ENCODE measurements at places on chromosomes 11 and 22.

- DNase-seq = peak; percentile 50
These were observed 29.6 kb downstream of the CAT start for GRCh38 chr11:34468209-34468841.

DNA sequence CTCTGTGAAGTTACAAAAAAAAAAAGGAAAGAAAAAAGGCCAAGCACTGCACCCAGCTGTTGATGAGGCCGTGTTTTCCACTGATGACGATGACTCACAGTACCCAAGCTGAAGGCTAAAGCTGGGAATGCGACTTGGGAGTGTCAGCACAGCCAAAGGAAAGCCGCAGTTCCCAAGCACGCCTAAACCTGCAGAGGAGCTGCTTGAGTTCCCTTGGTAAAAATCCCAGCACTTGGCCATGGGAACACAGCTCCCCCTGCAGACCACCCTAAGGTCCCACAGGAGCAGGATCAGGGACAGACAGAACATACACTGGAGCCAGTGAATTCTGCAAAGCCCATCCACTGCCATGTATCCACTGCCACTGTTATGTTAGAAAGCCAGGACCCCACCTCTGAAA is 39.9 kb downstream of the SERGEF start:
- DNase-seq = no peak

DNA sequence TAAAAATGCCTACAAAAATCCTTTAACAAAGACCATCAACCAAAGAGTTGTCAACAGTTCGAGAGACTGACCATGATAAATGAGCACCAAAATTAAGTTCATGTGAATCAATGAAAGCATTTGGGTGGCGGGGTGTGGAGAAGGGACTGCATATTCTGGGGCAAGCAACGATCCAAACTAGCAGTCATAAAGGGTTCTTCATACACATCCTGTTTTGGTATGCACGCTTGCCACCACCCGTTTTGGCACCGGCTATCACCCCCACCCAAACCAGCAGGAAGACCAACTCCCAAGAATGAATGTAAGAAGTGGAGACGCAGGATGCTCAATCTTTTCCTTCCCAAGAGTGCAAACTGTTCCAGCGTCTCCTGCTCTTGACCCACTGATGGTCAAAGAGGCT is 80.8 kb downstream of the SGSM3 start:
- DNase-seq = peak; percentile 12

DNA sequence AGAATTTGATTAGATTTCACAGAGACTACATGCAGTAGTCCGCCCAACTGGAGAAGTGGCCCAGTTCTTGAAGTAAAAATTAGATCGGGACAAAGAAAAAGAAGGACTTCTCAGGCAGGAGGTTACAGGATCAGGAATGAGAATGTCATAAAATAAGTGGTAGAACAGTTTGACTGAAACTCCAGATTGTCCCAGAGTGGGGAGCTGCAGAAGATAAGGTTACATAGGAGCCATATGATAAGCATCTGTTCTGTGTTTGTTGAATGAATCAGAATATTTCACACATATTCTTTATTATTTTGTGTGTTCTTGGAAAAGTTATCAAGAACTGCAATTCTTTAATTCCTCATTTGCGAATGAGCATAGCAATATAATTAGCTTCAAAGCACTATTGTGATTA is 210.6 kb downstream of the AASDHPPT start:
- no peak for DNase-seq

GRCh38 chr11:578276-579035 is 2.2 kb downstream of the PHRF1 start:
- DNase-seq = no peak

GRCh38 chr11:84419616-84420015 is 1133.4 kb upstream of the CCDC90B start:
- DNase-seq = no peak

DNA sequence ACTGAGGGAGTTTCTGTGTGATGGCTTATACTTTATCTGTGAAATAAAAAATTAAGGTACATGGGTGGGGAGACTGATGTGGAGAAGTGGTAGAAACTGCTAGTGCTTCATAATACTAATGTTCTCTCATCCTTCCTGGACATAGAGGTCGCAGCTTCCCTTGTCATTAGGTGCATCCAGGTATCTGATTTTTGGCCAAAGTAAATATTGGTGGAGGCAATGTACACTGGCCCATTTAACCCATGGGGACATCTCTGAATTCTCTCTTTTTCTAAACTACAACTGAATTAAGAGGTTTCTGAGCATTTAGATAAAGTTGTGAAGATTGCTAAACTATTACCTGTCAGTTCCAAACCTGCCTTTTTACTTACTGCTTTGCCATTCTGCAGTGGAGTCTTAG is 140.9 kb upstream of the CHORDC1 start:
- DNase-seq = no peak

GRCh38 chr11:30328681-30329080 is 5.8 kb downstream of the ARL14EP start:
- DNase-seq = no peak

GRCh38 chr11:119637481-119637880 is 91.5 kb downstream of the NECTIN1 start:
- no peak for DNase-seq

GRCh38 chr11:57424792-57425564 is 1.9 kb downstream of the SLC43A3 start:
- DNase-seq = peak; percentile 97

DNA sequence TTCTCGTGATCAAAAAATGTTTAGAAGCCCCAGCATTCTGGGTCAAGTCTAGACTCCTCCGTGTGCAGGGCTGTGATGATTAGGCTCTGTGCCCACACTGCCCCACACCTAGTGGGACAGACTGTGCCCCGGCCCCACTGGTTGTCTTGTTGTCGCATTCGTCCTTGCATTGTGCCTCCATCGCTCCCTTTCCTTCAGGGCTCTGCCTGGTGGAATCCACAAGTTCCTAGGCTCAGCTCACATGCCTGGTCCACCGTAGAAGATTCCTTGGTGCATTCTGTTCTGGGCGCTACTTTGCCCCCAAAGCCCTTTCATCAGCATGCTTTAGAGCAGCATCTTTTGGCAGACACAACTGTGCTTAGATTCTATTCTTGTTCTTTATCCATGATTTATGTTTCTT is 23.5 kb upstream of the THY1 start:
- DNase-seq = no peak

- DNase-seq = no peak
These were observed 149.1 kb downstream of the CTTN start for GRCh38 chr11:70547386-70547785.

GRCh38 chr11:14554959-14555358 is 34.8 kb upstream of the PSMA1 start:
- peak; percentile 49 for DNase-seq

DNA sequence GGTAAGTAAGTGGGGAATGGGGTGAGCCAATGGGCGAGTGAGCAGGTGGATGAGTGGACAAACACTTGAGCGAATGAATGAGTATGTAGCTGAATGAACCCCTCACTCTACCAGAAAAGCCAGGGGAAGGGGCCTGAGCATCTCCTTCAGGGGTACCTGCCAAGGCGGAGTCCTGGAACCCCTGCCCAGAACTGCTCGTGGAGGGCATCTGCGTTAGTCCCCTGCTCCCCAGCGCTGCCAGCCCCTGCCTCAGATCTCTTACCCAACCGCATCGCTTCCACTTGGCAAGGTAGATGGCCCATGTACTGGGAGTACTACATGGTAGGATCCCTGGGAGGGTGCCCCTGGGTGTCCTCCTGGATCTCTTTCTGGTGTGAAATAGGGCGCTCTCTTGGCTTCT is 7.4 kb upstream of the ANO1 start:
- no peak for DNase-seq

- no peak for DNase-seq
These were observed 90.6 kb downstream of the DSCAML1 start for GRCh38 chr11:117706322-117706814.

- no peak for DNase-seq
These were observed 2.1 kb upstream of the RAG2 start for GRCh38 chr11:36600180-36600579.

DNA sequence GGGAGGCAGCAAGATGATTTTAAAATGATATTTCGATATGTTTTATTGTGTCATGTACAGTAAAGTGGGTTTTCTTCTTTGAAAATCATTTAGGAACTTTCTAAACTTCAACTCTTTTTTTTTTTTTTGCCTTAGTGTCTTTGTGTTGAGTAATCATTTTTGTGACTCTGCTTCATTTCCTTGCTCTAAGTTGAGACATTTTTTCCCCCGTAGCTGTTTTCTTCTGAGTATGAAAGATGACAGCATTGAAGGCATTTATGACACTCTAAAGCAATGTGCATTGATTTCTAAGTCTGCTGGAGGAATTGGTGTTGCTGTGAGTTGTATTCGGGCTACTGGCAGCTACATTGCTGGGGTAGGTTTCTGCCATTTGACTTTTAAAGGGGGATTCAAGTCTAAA is 23.5 kb downstream of the RRM1 start:
- peak; percentile 26 for DNase-seq

- no peak for DNase-seq
These were observed 3.3 kb downstream of the C2CD2L start for GRCh38 chr11:119110439-119110838.

GRCh38 chr22:24576778-24577177 is 16.1 kb downstream of the LRRC75B start:
- no peak for DNase-seq

- no peak for DNase-seq
These were observed 266.0 kb upstream of the B3GAT1 start for GRCh38 chr11:134677891-134678551.

- peak; percentile 6 for DNase-seq
These were observed 70.7 kb upstream of the CCDC179 start for GRCh38 chr11:22930816-22931594.

- DNase-seq = no peak
These were observed 26.8 kb downstream of the TPCN2 start for GRCh38 chr11:69075421-69076128.

- DNase-seq = no peak
These were observed 978 bp upstream of the ANKRD13D start for GRCh38 chr11:67288198-67288451.

- no peak for DNase-seq
These were observed 4.7 kb upstream of the ARHGAP42 start for GRCh38 chr11:100682247-100682969.

DNA sequence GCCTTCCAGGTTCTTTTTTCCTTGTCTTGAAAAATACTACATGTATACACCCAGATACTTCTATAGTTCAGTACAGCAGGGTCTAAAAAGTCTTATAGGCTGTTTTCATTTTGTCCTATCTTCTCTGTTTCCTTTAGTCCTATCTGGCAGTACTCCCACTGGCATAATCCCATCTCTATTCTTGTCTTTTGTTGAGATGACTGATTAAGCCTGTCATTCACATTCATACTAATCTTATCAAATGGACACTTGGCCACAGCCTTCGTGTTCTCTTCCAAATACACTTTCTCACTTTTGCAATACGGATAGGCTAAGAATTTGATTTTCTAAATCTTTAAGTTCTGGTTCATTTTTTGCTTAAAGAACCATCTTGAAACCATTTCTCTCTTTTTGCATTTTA is 42.8 kb downstream of the OR5AK2 start:
- DNase-seq = no peak

DNA sequence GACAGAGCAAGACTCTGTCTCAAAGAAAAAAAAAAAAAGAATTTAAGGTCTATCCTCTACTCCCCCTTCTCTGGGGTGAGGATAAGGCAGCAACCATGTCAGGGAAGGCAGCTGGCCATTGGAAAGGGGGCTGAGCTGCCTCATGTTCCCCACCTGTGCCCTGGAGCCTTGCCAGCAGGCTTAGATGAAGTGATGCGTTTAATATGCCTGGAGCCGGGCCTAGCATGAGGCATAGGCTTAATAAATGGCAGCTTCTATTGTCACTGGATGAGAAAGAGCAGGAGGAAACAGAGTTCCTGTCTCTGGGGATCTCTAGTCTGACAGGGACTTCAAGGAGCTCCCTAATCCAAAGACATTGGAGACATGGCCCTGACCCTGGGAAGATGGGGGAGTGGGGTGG is 3.2 kb upstream of the KCNE3 start:
- DNase-seq = no peak

GRCh38 chr11:36177836-36178235 is 111.4 kb downstream of the COMMD9 start:
- DNase-seq = no peak

- no peak for DNase-seq
These were observed 74.8 kb downstream of the APOL5 start for GRCh38 chr22:35792506-35792905.

DNA sequence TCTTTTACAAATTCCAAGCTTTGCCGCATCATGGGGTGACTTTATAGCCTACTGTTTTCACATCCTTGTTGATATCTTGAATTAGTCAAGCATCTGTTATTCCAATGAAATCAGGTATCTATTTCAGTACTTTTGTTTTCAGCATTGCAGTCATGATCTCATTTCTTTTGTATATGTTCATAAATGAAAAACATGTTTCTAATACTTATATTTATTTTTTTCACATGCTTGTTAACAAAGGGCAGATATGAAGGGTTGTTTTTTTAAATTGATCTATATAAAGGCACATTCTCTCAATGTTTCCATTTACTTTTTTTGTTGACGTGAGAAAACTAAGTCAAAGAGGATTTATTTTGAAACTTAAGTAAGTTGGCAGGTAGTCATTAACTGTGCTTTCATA is 964.8 kb downstream of the JRKL start:
- no peak for DNase-seq

GRCh38 chr22:37996079-37996478 is 11.7 kb upstream of the SOX10 start:
- no peak for DNase-seq

DNA sequence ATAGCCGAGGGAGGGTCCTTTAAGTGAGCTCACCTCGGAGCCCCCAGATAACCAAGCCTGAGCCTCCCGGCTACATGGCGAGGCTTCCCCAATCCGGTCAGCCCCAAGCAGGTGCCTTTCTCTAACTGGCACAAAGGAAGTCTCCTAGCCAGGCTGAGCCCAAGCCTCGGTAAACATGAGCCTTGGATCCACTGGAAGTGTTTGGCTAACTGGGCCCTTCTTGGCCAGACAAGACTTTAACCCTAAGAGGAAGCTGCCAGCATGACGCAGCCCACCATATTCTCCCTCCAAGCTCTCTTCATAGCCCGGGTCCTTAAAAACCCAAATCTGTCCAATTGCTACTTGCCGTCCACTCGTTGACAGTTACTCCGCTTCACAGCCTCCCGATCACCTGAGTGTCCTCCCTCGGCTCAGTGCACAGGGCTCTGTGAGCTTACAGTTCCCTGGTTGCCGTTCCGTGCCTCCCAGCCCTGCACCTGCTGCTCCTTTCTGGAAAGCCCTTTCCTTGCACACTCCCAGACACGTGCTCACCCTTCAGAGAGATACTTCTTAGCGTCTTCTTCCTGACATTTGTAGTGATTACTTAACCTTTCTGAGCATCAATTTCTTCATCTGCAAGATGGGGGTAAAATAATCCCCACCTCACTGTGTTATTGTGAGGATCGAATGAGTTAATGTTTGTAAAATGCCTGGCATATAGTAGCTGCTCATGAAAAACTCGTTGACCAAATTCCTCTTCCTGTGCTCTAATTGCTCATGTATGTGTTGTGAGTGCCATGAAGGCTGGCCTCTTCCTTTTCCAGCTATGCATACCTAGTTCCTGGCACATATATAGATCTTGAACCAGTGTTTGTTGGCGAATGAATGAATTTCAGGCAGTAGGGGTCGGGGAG is 25.6 kb downstream of the TXN2 start:
- no peak for DNase-seq

Measured in activated CD4-positive, alpha-beta T cell treated with anti-CD3 and anti-CD28 coated beads, Interleukin-2, Interleukin-6, amounts not matched to agents 100 ng/mL and 50 ng/mL, durations not matched to agents 16 hours and 8 hours (primary cell).